ENCODE measurements at places on chromosomes 13 and 19. TPM values are rescaled to one million over a fixed set of nuclear protein-coding genes. Genes with fewer than 3 reads are reported as not detected.

Gene ZFP82
- total RNA-seq, result 0.97 TPM

Gene SIGLECL1
- not detected for total RNA-seq

Gene RAB3A
- not detected for total RNA-seq

Gene ZNF66
- 2.1 TPM for total RNA-seq

Gene PSG3
- not detected for total RNA-seq

Gene SIGLEC5
- not detected for total RNA-seq

Gene BRD4
- 83.2 TPM for total RNA-seq

Gene NKPD1
- not detected for total RNA-seq

Gene SELENOV
- total RNA-seq, result not detected

Gene DACT3
- 0.36 TPM for total RNA-seq

Gene ERCC1
- 96.9 TPM for total RNA-seq

Gene GNG7
- total RNA-seq, result 1.1 TPM

Gene PROSER1
- total RNA-seq, result 8.8 TPM

Gene FAM216B
- not detected for total RNA-seq

Measured in gastrocnemius medialis (tissue), 4 donors.